ENCODE measurements at places on chromosomes 3 and 15.

DNA sequence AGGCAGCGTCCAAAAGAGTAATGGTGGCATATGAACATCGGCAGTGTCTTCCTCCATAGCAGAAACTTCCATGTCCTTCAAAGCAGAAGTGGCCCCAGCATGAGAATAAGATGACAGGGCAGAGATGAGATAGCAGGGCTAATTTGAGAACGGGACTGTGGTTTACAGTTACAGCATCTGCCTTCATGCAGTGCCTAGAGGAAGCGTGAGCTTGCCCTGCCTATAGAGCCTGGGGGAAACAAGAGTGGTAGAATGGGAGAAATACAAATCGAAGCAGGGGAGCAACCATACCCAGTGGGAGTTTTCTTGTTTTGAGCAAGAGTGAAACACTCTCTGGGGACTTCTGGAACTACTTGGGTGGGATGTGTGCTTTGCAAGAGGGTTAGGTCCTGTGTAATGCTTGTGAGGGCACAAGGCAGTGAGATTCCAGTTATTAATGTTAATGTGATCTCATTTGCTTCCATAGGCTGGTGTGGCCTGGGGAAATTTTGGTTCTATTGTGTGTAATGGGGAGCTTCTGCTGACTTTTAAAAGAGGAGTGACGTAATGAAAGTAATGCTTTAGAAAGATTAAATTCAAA lies 616.9 kb downstream of the ZIC1 start:
- DNase-seq = no peak

GRCh38 chr3:140655678-140656077 lies 22.2 kb upstream of the TRIM42 start:
- no peak for DNase-seq

DNA sequence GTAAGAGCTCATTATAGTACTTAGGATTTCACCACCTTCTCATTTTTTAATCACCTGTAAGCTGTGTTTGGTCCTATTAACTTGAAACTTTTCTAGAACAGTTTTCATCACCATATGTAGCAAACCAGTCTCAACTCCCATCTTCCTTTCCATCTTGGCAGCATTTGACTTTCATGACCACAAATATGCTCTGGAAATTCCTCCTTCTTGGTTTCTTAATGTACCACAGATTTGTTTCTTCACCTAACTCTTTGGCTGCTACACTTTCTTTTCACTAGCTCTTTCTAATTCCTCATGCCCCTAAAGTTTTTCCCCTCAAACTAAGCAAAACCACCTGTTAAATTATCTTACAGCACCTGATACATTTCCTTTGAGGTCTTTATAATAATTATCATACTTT lies 13.2 kb upstream of the NMB start:
- DNase-seq = no peak

GRCh38 chr15:98164571-98164970 lies 204.1 kb downstream of the ARRDC4 start:
- DNase-seq = no peak

DNA sequence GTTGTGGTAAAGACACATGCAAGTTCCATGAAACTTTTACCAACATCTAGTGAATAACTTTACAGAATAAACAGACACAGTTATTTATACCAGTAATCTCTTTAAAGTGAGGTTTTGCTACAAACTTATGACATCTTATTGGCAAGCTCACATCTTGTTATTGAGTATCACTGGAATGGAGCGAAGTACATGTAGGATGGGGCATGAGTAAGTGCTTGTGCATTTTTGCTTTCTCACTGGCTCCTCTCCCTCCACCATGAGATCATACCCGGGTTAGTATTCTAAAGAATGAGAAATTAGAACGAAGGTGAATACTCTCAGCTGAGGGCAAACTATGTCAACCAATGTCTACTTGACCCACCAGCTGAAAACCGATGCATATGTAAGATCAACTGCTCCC lies 193.3 kb upstream of the ZNF717 start:
- DNase-seq = no peak

GRCh38 chr3:188627652-188628051 lies 473.7 kb downstream of the LPP start:
- no peak for DNase-seq

- DNase-seq = no peak
Measured at GRCh38 chr3:114212646-114213045, 24.7 kb downstream of the ZNF80 start.

DNA sequence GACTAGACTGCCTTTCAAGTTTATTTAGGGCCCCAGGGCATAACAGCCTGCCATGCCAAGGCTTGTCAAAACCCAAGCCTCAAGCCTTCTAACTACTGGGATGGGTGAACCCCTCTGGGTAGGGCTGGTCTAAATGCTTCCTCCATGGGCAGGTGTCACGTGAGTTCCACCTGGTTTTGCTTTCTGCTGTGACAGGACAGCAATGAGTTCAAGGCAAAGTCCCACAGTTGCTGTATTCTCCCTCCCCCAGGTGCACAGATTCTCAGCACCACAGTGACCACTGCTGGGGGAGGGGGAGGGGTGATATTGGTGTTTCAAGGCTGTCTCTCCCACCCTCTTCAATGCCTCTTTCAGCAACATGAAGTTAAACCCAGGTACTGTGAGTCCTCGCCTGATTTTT lies 46.9 kb upstream of the UBE2Q2 start:
- DNase-seq = no peak

DNA sequence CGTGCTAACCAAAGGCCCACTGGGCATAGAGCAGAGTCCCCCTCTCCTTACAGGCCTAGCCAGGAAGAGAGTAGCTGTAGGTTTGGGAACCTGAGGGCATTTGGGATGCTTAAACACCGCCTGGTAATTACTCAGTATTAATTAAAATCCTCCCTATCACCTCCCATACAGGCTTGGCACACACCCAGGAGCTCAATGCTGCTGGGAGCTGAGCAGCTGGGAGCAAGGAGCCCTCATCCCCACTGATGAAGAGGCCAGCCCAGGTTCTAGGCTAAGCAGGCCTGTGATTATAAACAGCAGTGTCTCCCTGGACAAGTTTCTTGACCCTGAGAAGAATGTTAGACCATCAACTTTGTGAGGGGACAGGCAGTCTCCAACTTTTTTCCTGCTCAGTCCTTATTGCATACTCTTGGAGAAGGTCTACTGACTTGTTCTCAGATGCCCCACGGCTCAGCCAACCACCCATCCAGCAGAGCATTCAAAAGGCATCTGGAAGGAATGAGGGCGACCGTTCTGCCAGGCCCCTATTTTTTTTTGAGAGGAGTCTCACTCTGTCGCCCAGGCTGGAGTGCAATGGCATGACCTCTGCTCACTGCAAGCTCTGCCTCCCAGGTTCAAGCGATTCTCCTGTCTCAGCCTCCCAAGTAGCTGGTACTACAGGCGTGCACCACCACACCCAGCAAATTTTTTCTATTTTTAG lies 1.3 kb upstream of the PRKAR2A start:
- no peak for DNase-seq

DNA sequence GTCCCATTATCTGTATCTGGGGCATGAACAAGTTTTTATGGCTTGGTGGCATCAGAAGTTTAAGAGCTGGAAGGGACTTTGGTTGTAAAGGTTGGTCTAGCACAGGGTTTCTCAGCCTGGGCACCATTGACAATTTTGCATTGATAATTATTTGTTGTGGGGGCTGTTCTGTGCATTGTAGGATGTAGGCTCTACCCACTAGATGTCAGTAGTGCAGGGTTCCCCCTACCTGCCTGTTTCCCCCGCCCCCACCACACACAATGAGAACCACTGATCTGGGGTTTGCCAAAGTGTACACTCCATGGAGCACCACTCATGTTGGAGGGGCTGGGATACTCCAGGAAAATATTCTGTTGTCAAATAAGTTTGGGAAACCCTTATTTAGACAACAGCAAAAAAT lies 42.7 kb downstream of the PLCL2 start:
- DNase-seq = no peak

- no peak for DNase-seq
Measured at GRCh38 chr15:72237853-72238224, 6.8 kb upstream of the PKM start.

- DNase-seq = no peak
Measured at GRCh38 chr3:60392501-60392900, 858.8 kb downstream of the FHIT start.

GRCh38 chr3:167983583-167983982 lies 112.1 kb downstream of the GOLIM4 start:
- DNase-seq = no peak

GRCh38 chr3:26171006-26171405 lies 381.1 kb downstream of the OXSM start:
- no peak for DNase-seq

Data from CD4-positive, alpha-beta T cell treated with Interferon gamma for 1 hour (primary cell).